ENCODE measurements at places on chromosomes 4 and X. TPM values are rescaled to one million over a fixed set of nuclear protein-coding genes. Genes with fewer than 3 reads are reported as not detected.

The H2BW2 gene
- polyA plus RNA-seq, result not detected

The BANK1 gene
- polyA plus RNA-seq, result 2.5 TPM

The EMCN gene
- not detected for polyA plus RNA-seq

The SUPT20HL1 gene
- not detected for polyA plus RNA-seq

The TMEM129 gene
- 20.5 TPM for polyA plus RNA-seq

The CNKSR2 gene
- polyA plus RNA-seq, result 6.0 TPM

The SMIM31 gene
- polyA plus RNA-seq, result 0.04 TPM

The PTTG2 gene
- not detected for polyA plus RNA-seq

The ALAS2 gene
- not detected for polyA plus RNA-seq

The ATOH1 gene
- not detected for polyA plus RNA-seq

The C4orf54 gene
- polyA plus RNA-seq, result not detected

The DIPK2B gene
- polyA plus RNA-seq, result not detected

The LAS1L gene
- polyA plus RNA-seq, result 70.9 TPM

Data from A549 (cell line).